T-helper 22 cell (primary cell): ENCODE measurements at places on chromosomes 3 and 15.

DNA sequence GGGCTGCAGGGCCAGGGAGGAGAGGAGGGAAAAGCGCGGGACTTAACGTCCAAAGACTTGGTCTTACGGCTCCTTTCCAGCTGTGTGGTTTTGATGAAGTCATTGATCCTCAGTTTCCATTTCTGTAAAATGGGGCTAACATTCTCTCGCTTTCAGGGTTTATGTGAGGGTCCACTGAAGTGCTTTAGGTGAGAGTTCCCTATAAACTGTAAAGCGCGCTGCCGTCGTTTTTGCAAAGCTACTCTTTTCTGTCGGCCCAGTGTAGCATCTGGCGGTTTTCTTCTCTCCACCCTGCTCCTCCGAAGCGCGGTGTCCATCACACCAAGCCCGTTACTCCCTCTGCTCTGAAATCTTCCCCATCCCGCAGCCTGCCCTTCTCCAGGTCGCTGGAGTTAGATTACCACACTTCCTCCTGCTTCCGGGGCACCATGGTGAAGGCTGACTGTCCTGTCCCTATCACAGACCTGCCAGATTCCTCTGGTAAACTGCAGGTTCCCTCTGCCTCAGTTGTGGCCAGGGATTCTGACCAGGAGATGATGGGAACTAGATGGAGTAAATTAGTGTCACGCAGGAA is 702 bp upstream of the DNAJC17 start:
- no peak for DNase-seq

DNA sequence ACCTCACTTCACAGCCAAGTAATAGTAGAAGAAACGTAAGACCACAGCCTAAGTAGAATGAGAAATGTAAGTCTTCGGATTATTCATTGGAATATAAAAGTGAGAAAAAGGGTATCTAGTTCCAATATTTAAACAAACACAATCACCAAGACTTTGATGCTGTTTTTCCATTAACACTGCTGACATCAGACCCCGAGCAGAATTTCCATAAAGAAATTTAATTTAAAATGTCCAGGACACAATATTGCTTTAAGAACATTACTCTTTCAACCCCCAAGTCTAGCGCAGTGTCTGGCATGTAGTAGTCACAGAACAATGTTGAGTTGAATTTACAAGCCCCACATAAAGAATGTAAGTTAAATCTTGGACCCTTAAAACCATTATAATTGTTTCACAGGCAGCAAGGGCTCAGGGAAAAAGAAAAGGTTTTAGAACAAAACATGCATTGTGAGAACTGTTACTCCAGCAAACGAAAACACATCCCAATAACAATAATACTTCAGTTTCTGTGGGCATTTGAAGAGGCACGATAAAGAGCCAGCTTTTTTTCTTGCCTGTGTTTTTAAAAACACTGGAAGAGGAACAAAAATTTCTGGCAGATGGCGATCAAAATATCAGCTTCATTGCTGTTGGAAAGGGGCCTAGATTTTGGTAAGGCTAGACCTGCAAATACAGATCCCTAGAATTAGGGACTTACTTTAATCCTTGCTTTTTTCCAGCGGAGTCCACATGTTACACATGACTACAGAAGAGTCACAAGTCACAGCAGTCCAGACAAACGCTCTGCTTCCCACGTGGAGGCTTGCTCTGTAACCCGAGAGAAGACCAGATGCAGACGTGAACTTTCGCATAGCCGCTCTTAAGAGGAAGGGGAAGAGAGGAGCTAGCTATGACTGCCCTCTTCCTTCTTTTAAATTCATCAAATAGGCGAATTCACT is 77.9 kb upstream of the IGSF10 start:
- DNase-seq, result no peak

DNA sequence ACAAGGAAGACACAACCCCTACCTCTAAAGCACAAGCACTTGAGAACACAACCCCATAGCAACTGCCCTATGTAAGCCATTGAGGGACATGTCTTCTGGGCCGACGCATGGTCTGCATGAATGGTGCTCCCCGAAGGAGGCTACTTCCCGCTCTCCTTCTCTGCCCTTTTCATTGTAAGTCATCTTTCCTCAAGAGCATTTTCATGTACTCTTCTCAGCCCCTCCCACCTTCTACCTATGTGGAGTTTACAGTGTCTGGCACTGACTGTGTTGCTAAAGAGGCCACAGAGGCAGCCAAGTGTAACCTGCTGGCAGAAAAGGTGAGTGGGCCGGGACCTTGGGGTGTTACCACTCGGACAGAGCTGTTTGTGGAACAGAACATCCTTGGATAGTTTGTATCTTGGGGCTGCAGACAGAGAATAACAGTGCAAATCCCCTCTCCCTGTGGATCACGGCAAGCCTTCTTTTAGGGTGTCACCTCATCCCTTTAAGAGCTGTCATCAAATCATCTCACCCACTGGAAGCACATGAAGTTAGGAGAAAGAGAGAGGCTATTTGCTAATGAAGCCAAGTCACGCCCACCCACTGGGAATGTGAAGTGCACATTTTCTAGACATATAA is 5.6 kb downstream of the AHSG start:
- DNase-seq, result no peak

- DNase-seq, result no peak
These were observed 23.5 kb downstream of the PFN2 start for GRCh38 chr3:149947231-149947630.

DNA sequence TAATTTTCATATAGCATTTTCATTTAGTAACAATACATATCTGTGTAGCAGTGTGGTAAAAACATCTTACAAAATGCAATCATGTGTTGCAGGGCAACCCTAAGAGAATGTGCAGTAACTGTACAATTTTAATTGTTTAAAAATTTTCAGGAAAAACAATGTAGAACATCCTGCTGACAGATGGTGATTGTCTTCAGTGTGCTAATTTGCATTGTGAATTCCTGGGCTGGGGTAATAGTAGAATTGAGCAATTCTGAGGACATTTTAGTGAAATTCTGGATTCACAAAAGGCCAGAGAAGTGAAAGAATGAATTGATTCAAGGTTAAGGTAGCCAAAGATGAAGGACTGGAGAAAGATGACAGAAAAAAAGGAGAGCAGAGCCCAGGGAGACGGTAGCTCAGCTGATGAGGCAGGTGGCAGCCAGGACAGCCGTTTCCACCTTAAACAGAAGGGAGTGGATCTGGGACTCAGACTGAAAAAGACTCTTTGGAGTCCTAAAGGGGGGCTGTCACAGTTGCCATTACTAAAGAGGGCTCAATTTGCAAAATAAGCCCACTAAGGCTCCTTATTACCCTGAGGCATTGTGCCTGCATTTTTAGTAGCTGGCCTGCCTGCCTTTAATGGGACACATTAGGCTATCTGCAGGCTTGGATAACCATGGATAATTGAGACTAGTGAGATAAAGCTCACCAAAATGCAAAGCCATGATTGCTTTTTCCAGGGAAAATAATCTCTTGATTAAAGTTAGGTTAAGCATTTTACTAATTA is 8.6 kb downstream of the MAP3K13 start:
- DNase-seq, result no peak

DNA sequence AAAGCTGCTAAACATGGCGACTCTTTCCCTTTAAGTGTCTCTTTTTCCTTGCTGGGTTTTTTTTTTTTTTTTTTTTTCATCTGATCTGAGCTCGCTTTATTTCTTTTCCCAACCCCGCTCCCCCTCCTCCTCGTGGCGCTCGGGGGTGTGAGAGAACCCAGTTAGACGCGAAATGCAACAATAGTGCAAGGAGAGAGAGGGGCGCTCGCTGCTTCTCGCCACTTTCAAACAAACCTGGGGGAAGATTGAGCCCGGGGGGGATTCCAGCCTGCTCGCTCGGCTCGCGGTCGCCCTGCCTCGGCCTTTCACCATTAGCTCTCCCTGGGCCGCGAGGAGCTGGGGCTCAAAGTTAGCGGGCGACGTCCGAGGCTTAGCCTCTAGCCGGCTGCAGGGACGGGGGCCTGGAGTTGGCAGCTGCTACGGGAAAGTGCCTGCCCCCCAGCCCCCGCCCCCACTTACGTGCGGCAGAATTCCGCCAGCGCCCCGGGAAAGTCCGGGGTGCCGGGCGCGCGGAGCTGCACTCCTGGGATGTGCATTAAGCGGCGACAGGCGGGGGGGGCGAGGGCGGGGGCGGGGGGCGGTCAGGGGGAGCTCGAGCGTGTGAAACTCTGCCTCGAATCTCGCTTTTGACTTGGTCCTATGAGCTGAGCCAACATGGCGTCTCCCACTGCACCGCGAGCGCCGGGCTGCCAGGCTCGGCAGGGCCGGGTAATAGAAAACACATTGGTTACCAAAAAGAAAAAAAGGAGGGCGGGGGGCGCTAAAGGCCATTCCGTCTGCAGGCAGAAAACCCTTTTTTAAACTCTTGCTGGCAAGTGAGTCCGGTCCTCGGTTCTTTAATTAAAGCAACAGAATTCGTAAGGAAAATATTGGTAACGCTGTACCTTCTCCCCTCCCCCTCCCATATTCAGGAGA is 10.4 kb downstream of the NR2F2 start:
- DNase-seq, result no peak

- DNase-seq, result no peak
These were observed 37.3 kb downstream of the SMAD6 start for GRCh38 chr15:66739287-66739686.
